ENCODE measurements at places on chromosomes 2 and 18.

- DNase-seq, result no peak
Observed at GRCh38 chr18:3230401-3231334, 10.9 kb upstream of the MYOM1 start.

DNA sequence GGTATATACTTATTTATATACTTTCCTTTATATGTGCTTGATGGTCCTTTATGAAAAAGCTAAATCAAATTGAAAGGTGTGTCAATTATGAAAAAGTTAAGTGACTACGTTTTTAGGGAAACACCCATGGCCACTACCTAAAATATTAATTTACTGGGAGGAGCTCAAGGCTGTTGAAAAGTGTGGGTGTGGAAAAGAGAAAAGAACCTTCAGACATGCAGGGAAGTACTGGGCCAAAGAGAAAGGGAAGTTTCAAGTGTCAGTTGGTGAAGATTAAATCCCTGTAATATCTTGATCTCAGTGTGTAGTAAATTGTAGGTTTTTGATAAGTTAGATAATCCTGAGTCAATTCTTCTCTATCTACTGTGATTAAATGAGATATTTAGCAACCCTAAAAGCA is 6.2 kb upstream of the GKN1 start:
- no peak for DNase-seq

DNA sequence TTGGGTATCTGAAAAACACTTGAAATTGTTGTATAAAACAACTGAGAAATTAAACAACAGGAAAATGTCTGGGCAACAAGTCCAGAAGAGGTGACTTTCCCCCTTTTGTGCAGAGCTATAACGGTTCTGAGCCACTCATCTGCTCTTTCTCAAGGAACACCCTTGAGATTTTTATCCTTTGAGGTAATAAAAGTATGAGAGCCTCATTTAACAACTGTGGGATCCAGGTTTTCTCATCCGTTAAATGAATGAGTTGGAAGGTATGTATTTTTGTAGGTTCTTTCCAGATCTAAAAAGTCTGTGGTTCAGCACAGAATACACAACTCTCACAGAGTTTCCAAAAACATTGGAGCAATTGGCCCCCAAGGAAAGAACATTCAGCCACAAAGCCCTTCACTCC is 93.0 kb downstream of the ANKRD44 start:
- DNase-seq, result no peak

GRCh38 chr2:148058641-148059040 is 37.8 kb downstream of the MBD5 start:
- DNase-seq, result no peak

- no peak for DNase-seq
Observed at GRCh38 chr18:71832946-71833617, 711.1 kb downstream of the CBLN2 start.

- no peak for DNase-seq
Observed at GRCh38 chr2:20549691-20550348, 101.1 kb downstream of the HS1BP3 start.

DNA sequence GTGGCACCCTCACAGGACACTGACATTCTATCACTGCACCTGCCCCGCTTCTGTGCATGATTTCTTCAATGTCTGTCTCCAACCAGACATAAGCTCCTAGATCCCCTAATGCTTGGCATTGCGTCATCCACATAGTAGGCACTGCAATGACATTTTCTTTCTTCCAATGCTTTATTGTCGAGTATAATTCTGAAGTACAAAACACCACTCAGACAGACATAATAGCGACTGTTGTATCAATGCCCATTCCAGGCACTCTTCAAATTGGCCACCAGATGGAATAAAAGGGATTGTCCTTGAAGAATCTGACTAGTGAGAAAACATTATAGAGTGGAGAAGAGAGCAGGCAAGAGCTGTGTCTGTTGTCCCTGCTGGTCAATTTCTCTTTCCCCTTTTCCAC is 89.0 kb downstream of the LPIN1 start:
- peak; percentile 2 for DNase-seq

DNA sequence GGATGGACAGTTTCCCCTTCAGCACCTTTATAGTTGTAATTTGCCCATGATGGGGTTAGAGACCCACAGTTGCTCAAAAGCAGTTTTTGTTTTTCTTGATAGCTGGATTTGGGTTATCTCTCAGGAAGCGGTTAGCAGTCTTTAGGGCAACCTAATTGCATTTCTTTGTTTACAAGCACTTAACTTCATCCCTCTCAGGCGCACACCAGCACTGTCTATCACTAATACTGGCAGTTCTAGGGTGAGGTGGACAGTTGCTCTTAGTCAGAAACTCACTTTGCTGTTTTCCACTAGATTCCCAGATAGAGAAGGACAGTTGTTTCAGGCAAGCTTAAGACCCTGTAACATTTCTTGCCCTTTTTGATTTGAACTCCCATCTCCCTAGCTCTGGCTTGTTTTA is 146.0 kb downstream of the AGAP1 start:
- DNase-seq, result no peak

GRCh38 chr2:227058888-227059399 is 105.1 kb downstream of the COL4A4 start:
- DNase-seq, result no peak

DNA sequence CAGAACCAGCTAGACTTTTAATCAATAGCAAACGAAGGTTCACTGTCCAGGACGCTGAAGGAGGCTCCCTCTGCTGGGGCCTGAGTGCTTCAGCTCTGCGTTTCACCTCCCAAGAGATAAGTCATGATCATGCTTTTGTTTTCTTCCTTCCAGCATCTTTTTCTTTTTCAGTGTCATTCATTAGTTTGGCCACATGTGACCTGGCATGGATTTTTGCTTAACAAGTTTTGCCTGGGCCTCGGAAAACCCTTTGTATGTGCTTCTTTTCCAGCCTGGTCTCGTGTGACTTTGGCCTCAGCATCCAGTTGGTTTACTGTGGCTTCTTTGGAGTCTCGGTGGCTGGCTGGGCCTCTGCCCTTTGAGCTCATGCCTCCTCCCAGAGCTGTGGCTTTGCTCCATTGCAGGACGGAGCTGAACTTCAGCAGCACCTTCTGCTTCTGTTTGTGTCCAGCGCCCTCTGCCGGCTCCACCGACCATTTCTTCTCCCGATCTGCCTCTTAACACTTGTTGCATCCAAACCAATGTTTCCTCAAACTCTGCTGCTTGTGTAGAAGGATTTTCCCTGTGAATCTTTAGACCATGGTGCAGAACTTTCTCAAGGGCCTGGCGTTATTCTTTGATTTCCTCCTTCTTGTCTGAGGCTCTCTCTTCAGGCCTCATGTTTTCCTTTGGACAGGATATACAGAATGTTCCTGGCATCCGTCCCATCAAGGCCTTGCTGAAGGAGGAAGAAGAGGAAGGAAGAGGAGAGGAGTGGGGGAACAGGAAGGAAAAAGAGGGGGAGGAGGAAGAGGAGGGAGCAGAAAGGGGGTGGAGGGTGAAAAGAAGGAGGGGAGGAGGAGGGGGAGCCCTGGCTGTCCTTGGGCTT is 23.6 kb upstream of the HES6 start:
- peak; percentile 79 for DNase-seq

- no peak for DNase-seq
Observed at GRCh38 chr2:181198183-181198864, 217.9 kb downstream of the UBE2E3 start.

DNA sequence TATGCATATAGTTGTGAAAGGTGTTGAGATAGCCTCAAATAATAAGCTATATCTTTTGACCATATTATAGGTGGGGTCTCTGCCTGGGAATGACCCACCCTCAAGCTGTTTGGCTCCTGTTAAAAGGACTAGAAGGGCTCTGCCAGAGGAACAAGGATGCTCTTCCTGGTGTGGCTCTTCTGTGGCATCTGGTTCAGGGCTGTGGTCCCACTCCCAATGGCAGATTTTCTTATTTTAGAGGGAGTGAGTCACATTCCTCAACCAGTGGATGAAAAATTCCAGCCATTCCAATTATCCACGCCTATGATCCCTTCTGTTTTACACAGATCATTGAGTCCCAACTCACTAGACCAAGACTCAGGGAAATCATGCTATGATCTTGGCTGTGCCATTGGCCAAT is 119.9 kb downstream of the PARD3B start:
- peak; percentile 31 for DNase-seq

GRCh38 chr18:47936952-47937351 is 6.5 kb upstream of the SMAD2 start:
- DNase-seq, result no peak

Data from skin of body (tissue), 3 donors.